ENCODE measurements at places on chromosomes 16 and 17.

DNA sequence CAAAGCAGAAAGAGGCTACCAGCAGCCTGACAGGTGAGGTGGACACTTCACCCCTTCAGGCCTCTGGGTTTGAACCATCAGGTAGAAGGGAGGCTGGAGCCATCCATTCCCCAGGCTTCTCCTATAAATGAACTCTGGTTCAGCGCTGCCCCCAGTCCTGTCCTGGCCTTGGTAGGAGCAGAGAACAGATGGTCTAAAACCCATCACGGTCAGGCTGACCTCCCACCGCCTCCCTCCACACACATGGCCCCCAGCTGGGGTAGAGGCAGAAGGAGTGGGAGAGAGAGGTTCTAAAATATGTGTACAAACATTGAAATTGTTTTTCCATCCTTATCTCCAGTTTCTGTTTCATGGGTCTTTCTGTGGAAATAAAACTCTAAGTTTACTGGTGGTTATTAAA lies 59.7 kb upstream of the DNAJA2 start:
- DNase-seq = no peak

GRCh38 chr16:57972306-57972705 lies 1.4 kb upstream of the CNGB1 start:
- DNase-seq = no peak

GRCh38 chr16:57024894-57025680 lies 35.7 kb downstream of the NLRC5 start:
- DNase-seq = no peak

DNA sequence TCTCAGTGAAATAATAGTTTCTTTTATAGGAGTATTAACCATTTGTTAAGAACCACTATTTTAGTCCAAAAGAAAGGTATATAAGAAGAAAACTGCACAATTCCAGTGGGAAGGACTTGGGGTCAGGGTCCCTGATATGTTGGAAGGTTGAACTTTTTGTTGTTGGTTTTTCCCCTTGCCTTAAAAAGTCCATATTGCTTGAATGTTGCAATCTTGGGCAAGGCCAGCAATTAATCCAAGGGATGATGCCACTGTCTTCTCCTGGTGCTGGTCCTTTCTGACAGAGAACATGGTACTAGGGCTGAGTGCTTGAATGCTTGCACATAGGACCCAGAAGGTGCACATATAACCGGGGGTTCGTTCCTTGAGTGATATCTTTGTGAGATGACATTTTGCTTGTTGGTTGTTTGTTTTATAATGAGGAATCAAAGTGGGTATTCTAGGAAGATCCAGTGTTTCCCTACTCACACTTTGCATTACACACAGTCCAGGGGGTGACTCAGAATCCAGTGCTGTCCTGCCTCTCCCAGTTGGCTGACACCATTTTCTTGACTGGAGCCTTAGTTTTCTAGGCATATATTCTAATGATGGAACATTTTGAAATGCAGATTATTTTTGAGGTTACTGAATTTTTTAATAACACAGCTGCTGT lies 54.9 kb downstream of the SIAH1 start:
- no peak for DNase-seq

- DNase-seq = peak; percentile 11
Observed at GRCh38 chr16:22948603-22949368, 134.8 kb downstream of the HS3ST2 start.

GRCh38 chr16:7602291-7602950 lies 269.8 kb downstream of the RBFOX1 start:
- no peak for DNase-seq

DNA sequence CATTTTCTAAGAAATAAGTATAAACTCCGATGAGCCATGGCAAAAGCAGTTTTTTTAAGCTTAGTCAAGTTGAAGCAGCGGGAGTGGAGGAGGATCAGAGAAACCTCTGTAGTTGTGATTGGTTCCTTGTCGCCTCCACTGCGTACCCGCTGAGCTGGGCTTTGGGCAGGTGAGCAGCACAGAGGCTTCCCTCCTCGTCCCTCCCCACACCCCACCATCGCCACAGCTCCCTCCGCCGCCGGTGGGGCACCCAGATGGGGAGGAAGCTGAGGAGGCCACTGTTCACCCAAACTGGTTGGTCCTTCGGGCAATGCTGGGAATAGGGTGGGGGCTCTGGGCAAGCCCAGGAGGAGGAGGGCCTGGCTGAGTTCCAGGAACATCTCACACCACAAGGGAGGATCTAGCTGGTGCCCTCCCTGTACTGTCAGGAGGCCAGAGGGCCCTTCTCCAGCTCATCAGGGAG lies 5.2 kb upstream of the MRPL38 start:
- DNase-seq = no peak

DNA sequence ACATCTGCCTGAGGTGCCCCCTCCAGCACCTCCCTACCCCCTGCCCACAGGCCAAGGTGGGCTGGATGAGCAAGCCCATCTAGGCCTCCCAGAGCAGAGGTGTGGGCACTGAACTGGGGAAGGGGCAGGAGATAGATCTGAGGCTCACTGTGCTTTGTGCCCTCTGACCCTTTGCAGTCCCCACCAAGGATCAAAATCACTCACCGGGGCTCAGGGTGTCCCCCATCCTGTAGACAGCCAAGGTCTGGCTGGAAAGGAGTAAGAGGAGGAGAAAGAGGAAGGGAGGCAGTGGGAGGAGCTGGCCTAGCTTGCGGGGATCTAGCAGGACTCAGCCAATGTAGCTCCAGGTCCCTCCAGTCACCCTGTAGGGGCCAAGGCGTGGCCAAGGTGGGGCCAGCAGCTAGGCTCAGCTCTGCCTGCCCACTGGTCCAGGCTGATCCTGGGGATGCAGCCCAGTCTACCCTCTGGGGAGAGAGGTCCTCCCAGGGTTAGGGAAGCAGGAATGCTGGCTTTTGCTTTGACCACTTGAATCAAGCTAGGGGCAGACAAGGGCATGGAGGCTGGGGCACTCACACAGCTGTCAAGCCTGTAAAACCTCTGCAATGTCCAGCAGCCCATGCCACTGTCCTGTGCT lies 1.8 kb downstream of the SLC12A4 start:
- no peak for DNase-seq

GRCh38 chr17:8100111-8100510 lies 12.6 kb upstream of the ALOX12B start:
- no peak for DNase-seq

DNA sequence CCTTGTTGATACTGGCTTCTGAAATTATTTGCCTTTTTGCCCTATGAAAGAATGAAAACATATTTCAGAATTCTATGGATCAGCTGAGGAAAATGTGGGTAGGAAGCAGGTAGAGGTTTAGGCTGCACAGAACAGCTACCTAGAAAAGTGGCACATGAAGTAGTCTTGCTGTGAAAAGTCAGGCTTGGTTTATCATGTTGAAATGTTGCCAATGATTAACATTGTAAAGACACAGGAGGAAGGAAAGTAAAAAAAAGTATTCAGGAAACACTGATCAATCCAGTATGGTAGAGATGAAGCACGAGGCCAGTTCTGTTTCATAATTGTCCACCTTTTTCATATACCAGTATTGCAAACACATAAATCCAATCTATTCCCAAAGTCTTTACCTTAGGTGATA lies 29.9 kb downstream of the ABCA6 start:
- no peak for DNase-seq

DNA sequence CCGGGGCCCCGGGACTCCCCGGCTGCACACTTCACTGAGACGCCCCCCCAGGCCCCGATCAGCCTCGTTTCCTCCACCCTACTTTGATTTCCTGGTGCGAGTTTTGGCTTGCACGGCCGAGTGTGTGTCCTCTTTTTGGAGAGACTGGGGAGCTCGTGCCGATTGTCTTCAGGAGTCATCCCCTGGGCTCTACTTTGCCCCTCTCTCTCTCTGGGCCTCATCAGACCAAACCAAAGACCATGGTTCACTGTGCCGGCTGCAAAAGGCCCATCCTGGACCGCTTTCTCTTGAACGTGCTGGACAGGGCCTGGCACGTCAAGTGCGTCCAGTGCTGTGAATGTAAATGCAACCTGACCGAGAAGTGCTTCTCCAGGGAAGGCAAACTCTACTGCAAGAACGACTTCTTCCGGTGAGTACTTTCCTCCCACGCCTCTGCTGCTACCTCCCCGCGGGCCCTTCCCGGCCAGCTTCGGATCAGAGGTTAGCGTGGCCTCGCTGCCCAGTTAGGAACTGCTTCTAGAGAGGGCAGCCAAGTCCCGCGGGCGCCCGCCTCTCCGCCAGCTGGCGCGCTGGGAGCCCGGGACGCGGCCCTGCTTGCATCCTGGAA lies 787 bp downstream of the LHX1 start:
- DNase-seq = no peak

DNA sequence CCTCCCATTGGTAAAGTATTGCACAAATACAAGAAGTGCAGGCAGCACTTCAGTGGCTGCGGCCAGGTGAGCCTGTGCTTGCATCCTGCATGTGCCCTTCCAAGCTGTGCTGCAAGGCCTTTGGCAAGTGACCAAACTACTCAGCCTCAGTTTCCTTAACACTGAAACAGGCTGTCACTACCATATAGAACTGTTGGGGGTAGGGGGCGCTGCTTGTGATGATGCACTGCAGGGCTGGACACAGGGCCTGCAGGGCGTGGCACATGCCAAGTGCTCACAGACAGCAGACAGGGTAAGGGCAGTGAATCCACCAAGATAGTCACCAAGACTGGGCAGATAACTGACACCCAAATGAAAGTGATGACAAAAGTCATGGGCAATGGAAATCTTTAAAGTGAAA lies 65.6 kb upstream of the SREBF1 start:
- no peak for DNase-seq

- no peak for DNase-seq
Observed at GRCh38 chr17:7396147-7396546, 1.8 kb upstream of the PLSCR3 start.

- no peak for DNase-seq
Observed at GRCh38 chr17:804541-805435, 22.6 kb downstream of the MRM3 start.

- DNase-seq = no peak
Observed at GRCh38 chr17:55056526-55056925, 88.0 kb downstream of the STXBP4 start.
